ENCODE measurements at places on chromosomes 2 and 18.

GRCh38 chr2:230717600-230717999 lies 5.0 kb downstream of the CAB39 start:
- H3K4me1 ChIP-seq = peaks cover 19% of the 10 kb centered on the region
- no peak overlapping the region for H3K27ac ChIP-seq
- peaks cover 6% of the 10 kb centered on the region for H3K36me3 ChIP-seq

- no peaks in the 10 kb centered on the region for H3K36me3 ChIP-seq
- H3K27ac ChIP-seq = no peak overlapping the region
- no peaks in the 10 kb centered on the region for H3K27me3 ChIP-seq
- H3K4me1 ChIP-seq = no peaks in the 10 kb centered on the region
- H3K4me3 ChIP-seq = no peak overlapping the region
Observed at GRCh38 chr18:68564351-68564750, 150.6 kb downstream of the TMX3 start.

DNA sequence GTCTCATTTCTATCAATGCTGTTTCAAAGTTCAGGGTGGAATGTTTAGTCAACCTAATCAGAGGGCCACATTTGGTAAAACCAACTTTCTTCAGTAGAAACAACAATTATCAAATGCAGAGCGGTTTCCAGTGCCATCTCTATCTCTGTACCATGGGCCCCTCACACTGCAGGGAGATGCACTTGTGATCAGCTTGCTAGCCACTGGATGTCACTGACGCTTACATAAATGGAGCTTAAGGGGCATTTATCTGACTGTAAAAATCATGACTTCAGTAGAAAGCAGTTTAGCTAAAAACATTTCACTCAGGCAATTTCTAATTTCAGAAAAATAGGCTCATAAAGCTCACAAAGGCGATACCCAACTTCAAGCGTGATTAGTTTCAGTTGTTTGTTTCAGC lies 678.0 kb downstream of the ZEB2 start:
- no peak overlapping the region for H3K4me3 ChIP-seq
- no peak for DNase-seq
- H3K27ac ChIP-seq = no peak overlapping the region
- H3K4me1 ChIP-seq = no peaks in the 10 kb centered on the region
- no peaks in the 10 kb centered on the region for H3K36me3 ChIP-seq

GRCh38 chr18:11027862-11028261 lies 121.5 kb downstream of the PIEZO2 start:
- peaks cover 5% of the 10 kb centered on the region for H3K4me1 ChIP-seq
- no peak for DNase-seq
- no peak overlapping the region for H3K4me3 ChIP-seq
- H3K27me3 ChIP-seq = no peaks in the 10 kb centered on the region
- no peak overlapping the region for H3K27ac ChIP-seq

DNA sequence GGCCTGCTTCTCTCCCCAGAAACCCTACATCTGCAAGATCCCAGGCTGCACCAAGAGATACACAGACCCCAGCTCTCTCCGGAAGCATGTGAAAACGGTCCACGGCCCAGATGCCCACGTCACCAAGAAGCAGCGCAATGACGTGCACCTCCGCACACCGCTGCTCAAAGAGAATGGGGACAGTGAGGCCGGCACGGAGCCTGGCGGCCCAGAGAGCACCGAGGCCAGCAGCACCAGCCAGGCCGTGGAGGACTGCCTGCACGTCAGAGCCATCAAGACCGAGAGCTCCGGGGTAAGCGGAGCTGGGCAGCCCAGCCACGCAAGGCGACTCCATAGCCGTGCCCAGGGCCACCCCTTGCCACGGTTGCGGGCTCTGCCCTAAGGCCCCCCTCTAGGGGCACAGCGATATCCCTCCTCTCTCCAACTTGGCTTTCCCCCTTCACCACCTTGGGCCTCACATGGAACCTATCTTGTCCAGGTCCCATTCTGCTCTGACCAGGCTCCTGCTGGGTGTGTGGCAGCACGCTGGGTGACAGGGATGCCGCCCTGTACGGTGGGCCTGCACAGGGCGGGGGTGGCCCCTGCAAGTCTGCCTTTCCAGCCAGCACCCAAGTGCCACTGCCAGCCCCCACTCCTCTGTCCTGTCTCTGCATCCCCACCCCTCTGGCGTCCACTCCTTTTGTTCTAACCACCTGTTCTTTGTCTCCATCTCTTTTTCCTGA lies 248.9 kb downstream of the GLI2 start:
- peaks cover 57% of the 10 kb centered on the region for H3K27me3 ChIP-seq
- no peak overlapping the region for H3K4me3 ChIP-seq
- no peak for DNase-seq
- H3K4me1 ChIP-seq = no peaks in the 10 kb centered on the region
- H3K36me3 ChIP-seq = no peaks in the 10 kb centered on the region
- no peak overlapping the region for H3K27ac ChIP-seq

DNA sequence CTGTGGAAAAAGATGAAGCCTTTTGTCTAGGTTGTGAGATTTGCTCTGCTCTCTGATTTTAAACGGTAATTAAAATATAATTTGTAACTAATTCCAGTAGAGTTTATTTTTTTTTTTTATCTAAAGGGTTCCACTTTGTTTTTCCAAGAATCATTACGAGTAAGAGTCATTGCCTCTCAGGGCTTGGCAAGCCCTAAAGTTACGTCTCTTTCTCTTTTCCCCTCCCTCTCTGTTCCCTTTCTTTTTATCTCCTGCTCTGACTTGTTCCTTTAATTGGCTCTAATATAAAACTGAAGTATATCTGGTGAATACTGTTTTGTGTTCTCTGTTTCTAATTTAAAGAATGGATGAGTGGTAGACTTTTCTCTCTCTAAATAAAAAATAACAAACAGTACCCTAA lies 75.8 kb downstream of the CALCRL start:
- no peak overlapping the region for H3K27ac ChIP-seq
- DNase-seq = no peak
- H3K4me3 ChIP-seq = no peak overlapping the region

GRCh38 chr2:170530284-170530745 lies 184.8 kb upstream of the SP5 start:
- peaks cover 28% of the 10 kb centered on the region for H3K4me1 ChIP-seq
- H3K4me3 ChIP-seq = no peak overlapping the region
- peak; percentile 94 for DNase-seq
- no peaks in the 10 kb centered on the region for H3K36me3 ChIP-seq
- no peak overlapping the region for H3K27ac ChIP-seq
- peaks cover 2% of the 10 kb centered on the region for H3K27me3 ChIP-seq

DNA sequence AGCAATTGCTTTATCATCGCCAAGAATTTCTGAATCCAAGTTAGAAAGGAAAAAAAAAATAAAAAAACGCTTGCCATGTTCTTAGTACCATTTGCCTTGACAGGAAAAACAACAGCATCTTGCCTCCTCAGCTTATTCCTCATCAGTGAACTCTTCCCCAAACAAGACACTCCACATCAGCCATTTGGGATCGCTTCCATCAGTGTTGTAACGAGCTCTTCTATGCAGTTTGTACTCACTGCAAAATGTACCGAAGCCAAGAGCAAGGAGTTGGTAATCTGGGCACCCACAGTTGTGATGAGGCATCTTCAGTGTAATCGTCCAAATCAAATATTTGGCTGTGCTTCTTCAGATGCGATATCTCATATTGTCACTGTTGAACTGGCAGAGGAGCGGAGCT lies 503.7 kb downstream of the TMEM182 start:
- no peak overlapping the region for H3K4me3 ChIP-seq
- H3K4me1 ChIP-seq = no peaks in the 10 kb centered on the region
- no peak overlapping the region for H3K27ac ChIP-seq
- no peak for DNase-seq

DNA sequence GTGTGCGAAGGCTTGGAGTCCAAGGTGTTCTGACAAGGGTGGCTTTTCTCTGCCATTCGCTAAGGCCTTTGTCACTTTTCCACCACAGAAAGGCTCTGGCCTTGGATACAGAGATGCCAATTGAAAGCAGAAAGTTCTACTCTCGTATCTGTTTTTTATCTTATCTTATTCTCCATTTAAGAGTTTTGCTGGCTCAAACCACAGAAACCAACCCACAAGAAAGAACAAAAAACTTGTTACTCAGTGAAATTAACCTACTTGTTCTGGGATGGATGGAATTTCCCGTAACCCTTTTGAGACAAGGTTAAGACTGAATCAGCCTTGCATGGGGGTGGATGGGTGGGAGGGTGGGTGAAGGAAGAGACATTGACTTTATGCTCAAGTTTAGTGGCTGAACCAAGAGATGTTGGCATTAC lies 221.7 kb downstream of the CDH20 start:
- no peaks in the 10 kb centered on the region for H3K36me3 ChIP-seq
- DNase-seq = no peak
- no peaks in the 10 kb centered on the region for H3K4me1 ChIP-seq
- no peak overlapping the region for H3K27ac ChIP-seq

- no peak overlapping the region for H3K4me3 ChIP-seq
- H3K4me1 ChIP-seq = peaks cover 17% of the 10 kb centered on the region
- no peaks in the 10 kb centered on the region for H3K27me3 ChIP-seq
- no peak overlapping the region for H3K27ac ChIP-seq
- DNase-seq = no peak
- no peaks in the 10 kb centered on the region for H3K36me3 ChIP-seq
Observed at GRCh38 chr2:10205162-10205475, 82.6 kb downstream of the RRM2 start.

- H3K4me3 ChIP-seq = no peak overlapping the region
- peaks cover 12% of the 10 kb centered on the region for H3K4me1 ChIP-seq
- H3K27ac ChIP-seq = no peak overlapping the region
- no peaks in the 10 kb centered on the region for H3K36me3 ChIP-seq
Observed at GRCh38 chr2:86274265-86274917, 63.0 kb downstream of the REEP1 start.

GRCh38 chr2:103963146-103963725 lies 890.7 kb upstream of the POU3F3 start:
- no peaks in the 10 kb centered on the region for H3K36me3 ChIP-seq
- no peak overlapping the region for H3K4me3 ChIP-seq
- H3K27ac ChIP-seq = no peak overlapping the region
- H3K27me3 ChIP-seq = no peaks in the 10 kb centered on the region
- no peaks in the 10 kb centered on the region for H3K4me1 ChIP-seq

DNA sequence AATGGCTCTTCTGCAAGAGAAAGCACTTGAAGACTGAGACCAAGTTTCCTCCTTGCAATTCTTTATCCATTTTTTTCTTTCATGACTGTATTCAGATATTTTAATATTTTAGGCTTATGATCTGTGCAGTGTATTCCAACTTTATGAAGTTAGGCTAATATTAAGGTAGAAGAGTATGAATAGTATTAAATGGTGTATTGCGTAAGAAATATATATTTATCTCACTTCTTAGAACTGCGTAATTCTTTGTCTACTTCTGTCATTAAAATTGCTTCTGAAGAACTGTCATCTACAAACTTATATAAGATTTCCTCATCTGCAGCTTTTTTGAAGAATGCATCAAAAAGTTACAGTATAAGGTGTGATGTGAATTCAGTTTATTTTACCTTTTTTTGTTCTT lies 183.2 kb downstream of the DLGAP1 start:
- H3K36me3 ChIP-seq = no peaks in the 10 kb centered on the region
- no peak overlapping the region for H3K4me3 ChIP-seq
- H3K4me1 ChIP-seq = no peaks in the 10 kb centered on the region
- DNase-seq = no peak

DNA sequence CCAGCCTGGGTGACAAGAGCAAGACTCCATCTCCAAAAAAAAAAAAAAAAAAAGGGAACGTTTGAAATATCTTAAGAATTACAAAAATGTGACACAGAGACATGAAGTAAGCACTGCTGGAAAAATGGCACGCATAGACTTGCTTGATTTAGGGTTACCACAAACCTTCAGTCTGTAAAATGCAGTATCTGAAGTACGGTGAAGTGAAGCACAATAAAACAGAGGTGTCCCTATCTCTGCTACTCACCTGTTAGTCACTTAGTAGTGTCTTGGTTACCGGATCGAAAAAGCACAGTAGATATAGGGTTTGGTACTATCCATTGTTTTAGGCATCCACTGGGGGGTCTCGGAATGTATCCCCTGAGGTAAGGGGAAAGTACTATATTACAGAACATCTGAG lies 11.6 kb upstream of the GREB1L start:
- no peaks in the 10 kb centered on the region for H3K27me3 ChIP-seq
- no peak overlapping the region for H3K27ac ChIP-seq
- H3K36me3 ChIP-seq = no peaks in the 10 kb centered on the region
- DNase-seq = no peak

- no peak overlapping the region for H3K27ac ChIP-seq
- H3K27me3 ChIP-seq = no peaks in the 10 kb centered on the region
- DNase-seq = no peak
- peaks cover 6% of the 10 kb centered on the region for H3K4me1 ChIP-seq
- no peak overlapping the region for H3K4me3 ChIP-seq
Observed at GRCh38 chr2:179137200-179137759, 87.3 kb upstream of the CCDC141 start.

DNA sequence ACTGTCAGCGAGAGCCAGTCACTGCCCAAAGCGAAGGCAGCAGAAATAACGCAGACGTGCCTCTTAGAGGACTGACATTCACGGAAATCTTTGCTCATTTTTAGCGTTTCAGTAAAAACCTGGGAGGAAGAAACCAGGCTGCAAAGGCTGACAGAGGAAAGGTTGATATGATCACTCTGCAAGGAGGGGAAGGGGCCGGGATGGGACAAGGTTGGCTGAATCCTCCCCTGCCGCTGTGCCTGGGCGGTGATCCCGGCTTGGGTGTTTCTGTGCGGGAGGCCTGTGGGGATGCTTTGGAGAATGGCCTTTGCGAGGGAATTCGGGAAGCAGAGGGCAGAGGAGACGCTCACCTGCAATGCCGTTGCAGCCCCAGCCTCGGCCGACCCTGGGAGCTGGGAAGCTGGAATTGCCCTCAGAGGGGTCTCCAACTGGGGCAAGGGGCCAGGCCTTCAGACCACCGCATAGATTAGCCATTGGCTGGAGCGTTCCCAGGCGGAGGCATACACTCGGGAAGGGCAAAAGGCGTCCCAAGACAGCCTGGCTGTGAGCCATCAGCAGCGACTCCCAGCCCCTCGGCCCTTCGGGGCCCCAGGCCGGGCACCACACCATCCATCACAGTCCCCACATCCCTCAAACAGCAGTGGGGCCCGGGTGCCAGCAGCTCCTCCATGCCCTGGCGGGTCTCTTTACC lies 111.7 kb upstream of the GPC1 start:
- H3K27ac ChIP-seq = no peak overlapping the region
- no peaks in the 10 kb centered on the region for H3K36me3 ChIP-seq
- no peak for DNase-seq
- no peak overlapping the region for H3K4me3 ChIP-seq
- H3K27me3 ChIP-seq = peaks cover 44% of the 10 kb centered on the region

DNA sequence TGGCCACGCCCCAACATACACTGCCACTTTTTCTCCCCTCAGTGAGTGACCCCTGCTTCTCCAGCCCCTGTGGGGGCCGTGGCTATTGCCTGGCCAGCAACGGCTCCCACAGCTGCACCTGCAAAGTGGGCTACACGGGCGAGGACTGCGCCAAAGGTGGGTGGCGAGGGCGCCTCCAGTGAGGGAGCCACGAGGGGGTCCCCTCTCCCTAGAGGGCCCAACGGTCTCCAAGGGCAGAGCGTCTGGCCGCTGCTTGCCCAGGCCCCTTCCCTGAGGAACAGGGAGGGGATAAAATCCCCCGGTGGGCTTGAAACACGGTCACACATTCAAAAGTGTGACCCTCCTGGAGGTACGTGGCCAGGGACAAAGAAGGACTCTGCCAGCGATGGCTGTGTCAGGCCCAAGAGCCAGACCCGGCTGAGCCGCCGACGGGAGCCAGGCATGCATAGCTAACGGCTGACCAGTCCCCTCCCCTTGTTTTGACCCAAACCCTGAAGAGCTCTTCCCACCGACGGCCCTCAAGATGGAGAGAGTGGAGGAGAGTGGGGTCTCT lies 37.2 kb downstream of the MTERF4 start:
- no peak overlapping the region for H3K27ac ChIP-seq
- H3K4me3 ChIP-seq = no peak overlapping the region
- no peak for DNase-seq
- peaks cover 55% of the 10 kb centered on the region for H3K27me3 ChIP-seq
- H3K36me3 ChIP-seq = no peaks in the 10 kb centered on the region

- DNase-seq = no peak
- no peaks in the 10 kb centered on the region for H3K4me1 ChIP-seq
- no peak overlapping the region for H3K4me3 ChIP-seq
Observed at GRCh38 chr2:122114421-122114820, 359.0 kb downstream of the TSN start.
